ENCODE measurements at places on chromosomes 2 and 18.

GRCh38 chr2:216308576-216308975, 63.7 kb downstream of the MARCHF4 start:
- no peak for DNase-seq

GRCh38 chr2:226687641-226688253, 111.9 kb downstream of the IRS1 start:
- no peak for DNase-seq

- DNase-seq: peak; percentile 13
Measured at GRCh38 chr2:86238354-86238753, 39.1 kb downstream of the MRPL35 start.

GRCh38 chr2:26952374-26952773, 18.1 kb upstream of the MAPRE3 start:
- no peak for DNase-seq

DNA sequence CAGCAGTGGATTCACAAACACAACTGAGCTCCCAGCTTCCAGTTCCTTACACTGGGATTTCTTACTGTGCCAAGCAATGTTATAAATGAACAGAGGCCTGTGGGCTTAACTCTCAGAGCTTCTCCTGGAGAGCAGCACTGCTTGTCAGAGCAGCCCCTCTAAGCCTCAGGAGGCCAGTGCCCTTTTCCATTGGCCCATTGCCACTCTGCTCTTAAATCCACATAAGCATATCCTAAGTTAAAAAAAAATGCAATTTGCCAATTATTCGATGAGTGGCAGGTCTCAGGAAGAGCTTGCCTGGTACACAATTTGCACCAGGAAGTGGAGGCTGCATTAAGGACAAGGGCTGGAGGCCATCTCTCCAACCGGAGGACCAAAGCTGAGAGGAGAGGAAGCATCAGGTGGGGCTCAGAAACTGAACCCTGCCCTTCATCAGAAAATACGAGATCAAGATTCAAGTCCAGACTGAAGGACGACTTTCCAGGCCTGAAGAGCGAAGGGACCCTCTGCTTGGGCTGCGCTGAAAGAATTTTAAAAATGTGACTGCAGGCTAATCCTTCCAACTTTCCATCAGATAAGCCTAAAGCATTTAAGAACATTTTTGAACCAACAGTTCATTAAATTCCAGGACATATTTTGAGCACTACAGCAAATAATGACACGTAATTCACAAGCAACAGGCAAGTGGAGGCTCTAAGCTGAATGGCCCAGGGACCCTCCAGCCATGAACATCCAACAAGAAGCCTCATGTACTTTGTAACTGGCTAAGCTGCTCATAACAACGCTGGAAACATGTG, 28.4 kb upstream of the PXDN start:
- no peak for DNase-seq

GRCh38 chr2:121234791-121235190, 50.2 kb downstream of the TFCP2L1 start:
- DNase-seq: no peak

- peak; percentile 4 for DNase-seq
Measured at GRCh38 chr18:24660956-24661355, 200.5 kb downstream of the HRH4 start.

GRCh38 chr2:132646540-132647108, 23.4 kb downstream of the LYPD1 start:
- no peak for DNase-seq

DNA sequence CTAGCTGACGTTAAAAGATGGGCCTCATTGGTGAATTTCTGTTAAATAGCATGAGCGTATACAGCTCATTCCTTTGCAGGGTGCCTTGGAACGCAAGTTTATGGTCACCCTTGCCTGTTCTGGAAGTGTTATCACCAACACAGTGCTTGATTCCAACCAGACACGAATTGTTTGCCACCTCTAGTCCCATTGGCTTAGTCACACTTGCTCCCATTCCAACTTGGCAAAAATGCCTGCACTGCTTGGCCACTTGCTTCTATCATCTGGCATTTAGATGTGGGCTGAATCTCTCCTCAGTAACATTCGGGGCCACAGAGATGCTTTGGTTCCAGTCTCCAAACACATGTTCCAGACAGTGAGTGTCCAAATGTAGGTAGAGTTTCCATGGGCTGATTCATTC, 27.5 kb upstream of the ACVR1 start:
- no peak for DNase-seq

DNA sequence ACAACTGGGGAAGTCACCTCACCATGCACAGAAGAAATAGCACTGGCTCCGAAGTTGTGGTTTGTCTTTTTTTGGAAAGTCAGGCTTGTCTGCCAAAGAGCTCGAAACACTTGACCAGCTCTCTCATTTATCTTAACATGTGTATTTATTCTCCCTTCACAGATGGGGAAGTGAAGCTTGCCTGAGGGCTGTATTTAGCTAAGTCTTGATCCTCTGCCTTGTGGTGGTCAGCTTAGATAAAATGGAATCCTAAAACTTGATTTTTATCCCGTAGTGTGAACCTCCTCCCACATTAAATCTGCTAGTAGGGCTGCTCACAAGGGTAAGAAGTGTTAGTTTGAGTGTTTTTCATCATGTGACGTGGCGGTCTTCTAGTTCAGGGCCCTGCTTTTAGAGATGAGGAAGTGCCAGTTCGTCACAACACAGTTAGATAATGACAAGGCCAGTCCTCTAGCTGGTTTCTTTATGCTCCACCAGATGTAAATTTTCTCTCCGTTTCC, 89.7 kb downstream of the TMEM247 start:
- DNase-seq: peak; percentile 88

DNA sequence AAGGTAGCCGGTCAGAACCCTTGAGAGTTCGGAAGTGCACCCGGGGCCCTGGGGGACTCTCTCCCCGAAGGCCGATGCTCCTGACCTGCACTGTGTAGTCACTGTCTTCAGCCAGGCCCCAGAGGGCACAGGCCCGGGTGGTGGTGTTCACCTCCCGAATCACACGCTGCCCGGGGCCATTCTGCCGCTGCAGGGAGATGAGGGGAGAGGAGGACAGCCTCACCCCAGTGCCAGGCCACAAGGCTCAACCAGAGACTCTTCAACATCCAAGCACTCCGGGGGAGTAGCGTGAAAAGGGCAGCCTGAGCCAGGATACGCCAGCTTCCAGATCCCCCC, 1.1 kb downstream of the FNDC4 start:
- DNase-seq: no peak

DNA sequence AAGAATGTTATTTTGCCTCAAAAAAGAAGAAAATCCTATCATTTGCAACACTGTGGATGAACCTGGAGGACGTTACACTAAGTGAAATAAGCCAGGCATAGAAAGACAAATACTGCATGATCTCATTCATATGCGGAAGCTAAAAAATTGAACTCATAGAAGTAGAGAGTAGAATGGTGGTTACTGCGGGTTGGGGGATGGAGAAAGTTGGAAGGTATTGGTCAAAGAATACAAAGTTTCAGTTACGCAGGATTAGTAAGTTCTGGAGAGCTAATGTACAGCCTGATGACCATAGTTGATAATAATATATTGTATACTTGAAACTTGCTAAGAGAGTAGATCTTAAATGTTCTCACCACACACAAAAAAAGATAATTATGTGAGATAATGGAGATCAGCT, 5.0 kb upstream of the GALNT5 start:
- no peak for DNase-seq

- DNase-seq: no peak
Measured at GRCh38 chr2:162688403-162688802, 150.2 kb downstream of the KCNH7 start.

- no peak for DNase-seq
Measured at GRCh38 chr18:57211776-57212175, 64.9 kb downstream of the BOD1L2 start.

GRCh38 chr2:3651691-3652648, 6.0 kb upstream of the ALLC start:
- DNase-seq: peak; percentile 67

DNA sequence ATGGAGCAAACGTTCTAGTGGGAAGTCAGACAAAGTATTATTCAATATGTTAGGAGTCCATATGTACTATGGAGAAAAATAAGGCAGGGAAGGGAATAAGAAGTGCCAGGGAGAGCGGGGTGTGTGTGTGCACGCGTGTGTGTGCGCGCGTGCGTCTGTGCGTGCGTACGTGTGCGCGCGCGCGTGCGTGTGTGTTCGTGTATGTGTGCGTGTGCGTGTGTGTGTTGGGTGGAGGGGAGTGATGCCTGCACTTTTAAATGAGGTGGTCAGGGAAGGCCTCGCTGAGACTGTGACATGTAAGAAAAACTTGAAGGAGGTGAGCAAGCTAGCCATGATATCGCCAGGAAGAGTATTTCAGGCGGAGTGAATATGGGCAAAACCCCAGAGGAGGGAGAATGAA, 1.6 kb upstream of the MREG start:
- DNase-seq: no peak

- DNase-seq: no peak
Measured at GRCh38 chr2:63051042-63051794, 588 bp downstream of the OTX1 start.

DNA sequence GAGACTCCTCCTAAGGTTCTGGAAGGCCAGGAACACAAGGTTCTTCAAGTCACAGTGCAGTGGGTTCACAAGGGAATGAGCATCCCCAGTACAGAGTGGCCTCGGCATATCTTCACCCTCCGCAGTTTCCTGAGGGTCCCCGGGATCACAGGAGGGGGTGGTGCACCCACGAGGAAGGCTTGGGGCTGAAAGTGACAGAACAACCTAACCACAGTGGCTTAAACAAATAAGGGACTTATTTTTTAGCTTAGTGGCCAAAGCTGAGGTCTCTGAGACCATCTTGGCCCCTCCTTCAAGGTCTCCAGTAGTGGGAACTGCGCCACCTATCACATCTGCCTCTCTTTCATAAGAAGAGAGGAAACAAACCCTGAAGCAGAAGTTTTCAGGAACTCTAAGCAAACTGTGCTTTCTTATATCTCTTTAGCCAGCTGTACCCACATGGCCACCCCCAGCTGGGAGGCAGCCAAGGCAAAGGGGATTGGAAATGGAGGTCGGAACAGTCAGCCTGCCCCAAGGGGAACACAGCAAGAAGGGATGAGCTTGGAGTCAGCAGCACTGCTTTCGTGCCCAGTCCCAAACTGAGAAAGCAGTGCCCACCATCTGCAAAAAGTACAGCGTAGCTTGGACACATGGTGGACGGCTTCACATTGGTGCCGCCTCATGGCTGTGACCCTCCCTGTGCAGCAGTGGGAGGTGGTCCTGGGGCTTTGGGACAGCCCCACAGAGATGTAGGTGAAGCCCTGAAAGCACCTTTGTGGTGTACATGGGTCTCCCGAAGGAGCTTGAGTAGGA, 260.0 kb upstream of the ID2 start:
- peak; percentile 31 for DNase-seq

- DNase-seq: no peak
Measured at GRCh38 chr18:39421276-39421675, 1855.7 kb upstream of the CELF4 start.

GRCh38 chr2:47357483-47357882, 45.5 kb upstream of the MSH2 start:
- DNase-seq: no peak

DNA sequence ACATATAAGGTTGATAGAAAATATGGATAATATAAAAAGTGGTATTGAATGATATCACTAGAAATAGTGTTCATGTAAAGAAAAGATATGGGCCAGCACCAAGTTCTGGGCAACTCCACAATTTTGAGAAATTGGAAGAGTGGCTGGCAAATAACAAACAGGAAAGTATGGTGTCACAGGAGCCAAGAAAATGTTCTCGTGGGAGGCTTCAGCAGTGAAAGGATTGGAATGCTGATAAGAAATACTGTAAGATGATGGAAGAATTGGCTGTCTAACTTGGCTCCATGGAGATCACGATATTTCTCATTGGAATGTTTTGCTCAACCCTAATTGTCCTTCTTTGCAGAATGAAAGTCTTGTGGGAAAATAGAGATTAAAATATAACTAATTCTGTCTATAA, 856.8 kb downstream of the DPP10 start:
- no peak for DNase-seq

DNA sequence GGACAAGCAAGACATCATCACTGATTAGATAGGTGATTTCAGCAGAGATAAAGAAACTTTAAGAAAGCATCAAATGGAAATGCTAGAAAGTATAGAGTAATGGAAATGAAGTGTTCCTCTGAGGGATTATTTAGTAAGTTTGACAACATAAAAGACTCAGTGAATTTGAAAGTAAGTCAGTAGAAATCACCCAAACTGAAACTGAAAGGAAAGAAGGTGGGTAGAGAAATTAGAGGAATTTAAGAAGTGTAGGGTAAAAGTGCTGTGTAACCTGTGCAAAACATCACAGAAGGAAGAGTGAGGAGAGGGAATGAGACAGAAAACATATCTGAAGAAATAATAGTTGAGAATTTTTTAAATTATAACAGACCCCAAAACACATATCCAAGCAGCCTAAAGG, 343.1 kb downstream of the CBLN2 start:
- no peak for DNase-seq

DNA sequence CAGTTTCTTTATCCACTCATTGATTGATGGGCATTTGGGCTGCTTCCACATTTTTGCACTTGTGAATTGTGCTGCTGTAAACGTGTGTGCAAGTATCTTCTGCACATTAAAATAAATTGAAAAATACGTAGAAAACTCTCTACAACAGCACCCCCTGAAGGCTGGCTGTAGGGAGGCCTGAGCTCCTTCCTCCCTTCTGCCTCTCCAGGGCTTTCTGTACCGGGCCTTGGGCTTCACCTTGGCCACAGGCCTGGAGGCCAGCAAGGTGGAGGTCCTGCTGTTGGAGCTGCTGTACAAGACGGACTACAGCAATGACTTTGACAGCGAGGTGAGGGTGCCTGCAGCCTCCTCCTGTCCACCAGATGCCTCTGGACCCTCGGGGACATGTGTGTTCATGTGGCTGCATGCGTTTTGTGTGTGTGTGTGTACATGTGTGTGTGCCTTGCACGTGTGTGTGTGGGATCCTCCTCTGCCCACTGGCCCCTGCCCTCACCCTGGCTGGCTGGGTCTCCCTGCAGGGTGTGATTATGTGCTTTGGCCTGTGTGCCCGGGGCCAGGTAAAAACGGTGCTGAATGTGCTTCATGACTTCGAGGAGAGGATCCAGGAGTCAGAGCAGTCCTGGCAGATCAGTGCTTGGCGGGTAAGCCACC, 29.2 kb downstream of the MROH2A start:
- no peak for DNase-seq

- DNase-seq: no peak
Measured at GRCh38 chr2:45265336-45265735, 256.1 kb upstream of the SIX2 start.

DNA sequence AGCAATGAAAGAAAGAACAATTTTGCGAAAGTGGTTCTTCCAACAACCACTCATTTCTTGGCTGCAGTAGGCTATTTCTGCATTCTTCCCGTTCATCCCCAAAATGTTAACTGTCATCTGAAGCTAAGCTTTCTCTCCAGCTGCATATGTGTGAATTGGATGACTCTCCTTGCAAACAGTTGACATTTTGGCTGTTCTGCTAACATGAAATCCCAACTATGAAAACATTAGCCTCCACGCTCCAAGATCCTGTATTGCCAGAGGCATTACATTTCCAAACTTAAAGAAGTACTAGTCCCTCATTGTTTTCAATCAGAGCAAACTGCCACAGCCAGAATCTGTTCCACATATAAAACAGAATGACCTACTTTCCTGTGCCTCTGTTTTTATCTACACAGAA, 88.5 kb downstream of the TGIF1 start:
- DNase-seq: no peak

- no peak for DNase-seq
Measured at GRCh38 chr18:72637721-72638120, 93.6 kb upstream of the CBLN2 start.
